ENCODE measurements at places on chromosomes 4 and X.

GRCh38 chr4:86106475-86106874 lies 253.4 kb downstream of the MAPK10 start:
- no peak for DNase-seq

- no peak for DNase-seq
Measured at GRCh38 chr4:166482758-166483157, 609.7 kb downstream of the TLL1 start.

GRCh38 chrX:78957049-78957767 lies 12.0 kb downstream of the P2RY10 start:
- DNase-seq: no peak

DNA sequence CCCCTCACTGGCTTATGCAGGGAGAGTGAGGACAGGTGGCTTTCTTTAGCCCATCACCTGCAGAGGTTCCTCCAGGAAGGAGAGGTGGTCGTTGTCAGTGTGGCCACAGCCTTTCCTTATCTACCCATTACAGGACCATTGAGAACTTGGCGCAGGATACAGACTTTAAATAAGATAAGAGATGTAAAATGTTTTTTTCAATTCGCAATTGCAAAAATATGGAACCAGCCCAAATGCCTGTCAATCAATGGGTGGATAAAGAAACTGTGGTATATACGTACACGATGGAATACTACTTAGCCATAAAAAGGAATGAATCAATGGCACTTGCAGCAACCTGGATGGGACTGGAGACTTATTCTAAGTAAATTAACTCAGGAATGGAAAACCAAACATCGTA lies 6.9 kb upstream of the RNF175 start:
- DNase-seq: no peak

DNA sequence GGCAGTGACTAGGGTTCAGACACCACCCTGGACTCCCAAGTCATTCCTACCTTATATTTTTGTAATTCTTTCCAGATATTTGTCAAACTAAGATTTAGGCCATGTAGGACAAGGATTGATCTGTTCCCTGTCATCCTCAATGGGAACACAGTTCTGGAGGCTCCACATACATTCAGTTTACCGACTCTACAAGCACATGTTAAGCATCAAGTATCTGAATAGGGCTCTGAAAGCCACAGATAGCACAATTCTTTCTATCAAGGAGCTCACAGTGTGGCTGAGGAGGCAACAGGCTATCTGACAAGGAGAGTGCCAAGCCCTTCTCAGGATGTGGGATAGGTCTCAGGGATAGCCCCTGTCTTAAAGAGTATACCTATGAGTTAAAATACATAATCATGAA lies 37.0 kb upstream of the CXCL8 start:
- no peak for DNase-seq

GRCh38 chr4:169270810-169271691 lies at the start of gene SH3RF1:
Gene SH3RF1 (minus strand): TSS chr4:169270956. CDS start chr4:169269212, 1,744 bp downstream.
- DNase-seq: no peak

DNA sequence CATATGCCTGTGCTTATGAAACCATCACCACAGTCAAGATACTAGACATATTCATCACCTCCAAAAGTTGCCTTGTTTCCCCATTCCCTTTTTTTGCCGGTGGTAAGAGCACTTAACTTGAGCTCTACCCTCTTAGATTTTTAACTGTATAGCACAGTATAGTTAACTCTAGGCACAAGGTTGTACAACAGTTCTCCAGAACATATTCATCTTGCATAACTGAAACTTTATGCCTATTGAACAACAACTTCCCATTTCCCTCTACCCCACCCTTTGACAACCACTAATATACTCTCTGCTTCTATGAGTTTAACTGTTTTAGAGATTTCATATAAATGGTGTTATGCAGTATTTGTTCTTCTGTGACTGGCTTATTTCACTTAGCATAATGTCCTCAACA lies 119.3 kb downstream of the ASB9 start:
- DNase-seq: no peak

- no peak for DNase-seq
Measured at GRCh38 chr4:62797221-62797620, 1597.1 kb downstream of the ADGRL3 start.

- DNase-seq: peak; percentile 12
Measured at GRCh38 chrX:100379388-100379986, 30.6 kb downstream of the PCDH19 start.

GRCh38 chr4:174401471-174402130 lies 117.9 kb downstream of the CEP44 start:
- DNase-seq: no peak

GRCh38 chr4:77629885-77630284 lies 24.3 kb downstream of the CXCL13 start:
- DNase-seq: no peak

DNA sequence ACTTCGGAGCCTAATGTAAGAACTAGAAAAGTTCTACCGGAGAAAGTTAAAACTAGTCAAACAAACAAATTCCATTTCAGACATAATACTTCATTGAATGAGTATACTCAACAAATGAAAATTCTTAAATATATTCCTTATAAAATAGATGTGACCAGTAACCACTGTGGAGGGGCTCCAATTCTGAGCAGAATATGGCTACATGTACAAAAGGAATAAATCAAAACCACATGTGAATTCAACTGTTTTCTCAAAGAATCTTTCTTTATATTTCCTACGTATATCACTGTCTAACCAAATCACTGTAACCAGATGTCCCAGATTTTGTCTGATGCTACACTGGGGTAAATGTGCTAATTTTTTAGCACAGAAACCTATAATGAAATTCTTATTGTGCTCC lies 49.0 kb downstream of the HTN1 start:
- DNase-seq: no peak

GRCh38 chr4:9895333-9895705 lies 113.9 kb downstream of the DRD5 start:
- no peak for DNase-seq

DNA sequence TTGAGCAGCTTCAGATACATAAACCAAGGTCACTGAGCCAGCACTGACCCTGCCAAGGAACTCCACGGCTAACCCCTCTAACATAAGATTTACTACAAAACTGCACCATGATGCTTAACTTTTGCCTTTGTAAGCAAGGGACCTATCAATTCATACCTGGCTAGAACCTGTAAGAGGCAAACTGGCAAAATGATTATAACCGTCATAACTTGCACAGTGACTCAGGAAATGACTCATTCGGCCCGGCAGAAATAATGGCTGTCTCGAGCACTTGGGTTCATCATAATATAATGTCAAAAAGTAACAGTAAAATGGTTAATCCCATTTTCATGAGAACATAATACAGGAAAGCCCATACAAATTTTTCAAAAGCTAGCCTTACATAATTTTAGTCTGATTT lies 17.2 kb downstream of the RASGEF1B start:
- no peak for DNase-seq

DNA sequence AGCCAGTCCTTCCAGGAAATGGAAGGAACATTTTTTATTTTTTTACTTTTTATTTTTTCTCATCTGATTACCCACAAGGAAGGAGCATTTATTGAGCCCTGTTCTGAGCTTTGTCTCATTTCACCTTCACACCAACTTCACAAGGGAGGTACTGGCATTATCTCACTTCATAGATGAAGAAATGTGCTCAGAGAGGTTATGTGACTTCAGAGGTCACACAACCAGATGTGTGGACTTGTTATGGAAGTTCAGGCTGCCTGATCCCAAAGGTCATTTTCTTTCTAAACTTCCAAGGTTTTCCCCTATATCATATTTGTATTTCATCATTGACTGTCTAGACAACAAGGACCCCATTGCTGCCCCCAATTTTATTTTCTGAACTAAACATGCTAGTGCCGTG lies 160.3 kb downstream of the DCLK2 start:
- no peak for DNase-seq

DNA sequence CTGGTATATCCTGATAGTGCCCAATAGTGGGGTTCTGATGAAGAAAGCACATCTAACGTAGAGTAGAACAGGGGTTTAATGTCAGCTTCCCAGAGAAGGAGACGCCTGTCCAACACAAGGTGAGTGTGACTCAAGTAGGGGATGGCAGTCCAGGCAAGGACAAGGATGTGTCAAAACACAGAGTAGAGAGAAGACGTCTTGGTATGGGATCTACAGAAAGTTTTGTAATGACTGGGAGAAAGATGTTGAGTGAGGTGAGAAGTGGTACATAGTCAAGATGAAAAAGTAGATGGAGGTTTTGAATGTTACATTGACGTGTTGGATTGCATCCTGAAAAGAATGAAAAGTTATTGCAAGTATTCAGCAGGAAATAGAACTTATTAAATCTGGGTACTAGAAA lies 124.4 kb downstream of the TMA16 start:
- DNase-seq: no peak

DNA sequence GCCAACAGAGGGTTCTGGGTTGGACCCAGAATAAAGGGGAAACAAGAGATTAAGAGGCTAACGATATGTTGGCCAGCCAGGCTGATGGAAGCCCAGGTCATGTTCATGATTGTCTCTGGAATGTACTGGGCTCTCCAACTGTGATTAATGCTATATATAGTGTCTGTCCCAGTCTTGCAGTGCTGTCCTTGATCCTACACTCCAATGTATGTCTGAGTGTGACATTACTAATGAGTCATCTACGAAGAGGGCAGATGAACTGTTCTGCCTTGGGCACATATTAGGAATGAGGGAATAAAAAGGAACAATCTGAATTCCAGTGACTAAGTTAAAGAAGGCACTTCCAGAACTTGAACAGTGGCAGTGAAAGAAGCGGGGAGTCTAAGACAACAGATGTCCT lies 142.1 kb downstream of the PDGFRA start:
- no peak for DNase-seq

All from OCI-LY7 (cell line).